ENCODE measurements at places on chromosomes 13 and 19.

- DNase-seq, result peak; percentile 58
Observed at GRCh38 chr13:24228852-24229458, 68.4 kb downstream of the SPATA13 start.

DNA sequence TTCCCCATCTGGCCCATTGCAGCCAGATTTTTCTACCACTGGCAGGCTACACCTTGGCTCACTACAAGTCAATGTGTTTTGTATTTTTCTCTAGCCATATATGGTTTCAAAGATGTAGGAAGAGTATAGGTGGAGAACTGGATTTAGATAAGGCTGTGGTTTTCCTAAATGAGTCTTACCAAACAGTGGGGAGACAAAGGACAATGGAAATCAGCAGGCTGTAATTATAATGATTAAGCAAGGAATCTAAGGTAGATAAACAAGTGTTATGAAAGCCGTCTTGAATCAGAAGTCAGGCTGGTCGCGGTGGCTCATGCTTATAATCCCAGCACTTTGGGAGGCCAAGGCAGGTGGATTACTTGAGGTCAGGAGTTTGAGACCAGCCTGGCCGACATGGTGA, 11.2 kb downstream of the IGFL1 start:
- DNase-seq, result no peak

GRCh38 chr13:110179116-110179856, 127.7 kb downstream of the COL4A1 start:
- DNase-seq, result no peak

DNA sequence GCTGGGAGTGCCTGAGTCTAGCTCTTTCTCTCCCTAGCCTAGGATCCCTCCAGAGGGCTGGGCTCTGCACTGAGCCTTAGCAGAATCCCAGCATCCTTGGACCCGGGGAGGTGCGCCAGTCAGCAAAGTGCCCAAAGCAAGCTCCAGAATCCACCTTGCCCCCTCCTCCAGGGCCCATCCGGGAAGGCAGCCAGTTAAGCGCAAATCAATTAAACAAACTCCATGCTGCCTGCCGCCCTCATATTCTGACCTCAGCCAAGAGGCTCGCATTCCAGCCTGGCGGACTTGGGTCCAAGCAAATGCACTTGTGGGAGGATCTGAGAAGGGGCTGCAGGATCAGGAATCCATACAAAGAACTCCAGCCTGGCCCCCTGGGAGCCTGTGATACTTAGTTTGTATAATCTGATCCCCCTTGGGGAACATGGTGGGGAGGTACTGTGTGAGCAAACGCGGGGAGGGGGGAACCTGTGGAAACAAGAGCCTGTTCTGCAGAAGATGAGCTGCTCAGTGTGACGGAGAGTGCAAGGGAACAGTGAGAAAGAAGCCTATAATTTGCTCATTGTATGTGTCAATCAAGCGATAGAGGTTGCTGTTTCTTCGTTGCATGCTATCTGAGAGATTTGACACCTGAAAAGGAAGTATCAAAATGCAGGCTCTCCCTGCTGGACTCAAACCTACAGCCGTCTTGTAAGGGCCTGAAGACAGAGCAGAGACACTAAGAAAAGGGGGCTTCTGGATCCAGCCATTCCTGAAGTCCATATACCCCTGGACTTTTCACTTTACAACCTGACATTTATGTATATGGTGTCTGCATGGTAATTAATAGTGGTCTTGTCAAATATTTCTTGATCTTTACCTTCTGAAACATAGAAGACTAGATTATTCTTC, 29.4 kb downstream of the ZNRF4 start:
- DNase-seq, result no peak

DNA sequence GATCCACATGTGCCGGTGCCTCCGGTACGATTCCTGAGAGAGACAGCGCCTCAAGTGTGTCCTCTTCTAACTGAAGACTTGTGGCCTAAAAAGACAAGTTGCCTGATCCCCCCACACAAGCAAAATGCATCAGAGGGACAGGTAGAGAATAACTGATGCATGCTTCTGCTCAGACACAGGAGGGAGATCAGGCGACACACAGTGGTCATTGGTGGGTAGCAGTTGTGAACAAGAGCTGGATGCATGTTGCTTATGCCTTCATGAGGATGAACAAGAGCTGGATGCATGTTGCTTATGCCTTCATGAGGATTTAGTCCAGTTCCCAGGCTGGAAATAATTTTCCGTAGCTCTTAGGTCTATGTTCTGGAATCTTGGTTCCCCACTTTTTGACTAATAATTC, 505.6 kb downstream of the MYO16 start:
- DNase-seq, result no peak

GRCh38 chr19:49624967-49625910, 14.7 kb downstream of the RRAS start:
- DNase-seq, result no peak

- no peak for DNase-seq
Observed at GRCh38 chr19:8935460-8935859, 74.7 kb downstream of the MUC16 start.

DNA sequence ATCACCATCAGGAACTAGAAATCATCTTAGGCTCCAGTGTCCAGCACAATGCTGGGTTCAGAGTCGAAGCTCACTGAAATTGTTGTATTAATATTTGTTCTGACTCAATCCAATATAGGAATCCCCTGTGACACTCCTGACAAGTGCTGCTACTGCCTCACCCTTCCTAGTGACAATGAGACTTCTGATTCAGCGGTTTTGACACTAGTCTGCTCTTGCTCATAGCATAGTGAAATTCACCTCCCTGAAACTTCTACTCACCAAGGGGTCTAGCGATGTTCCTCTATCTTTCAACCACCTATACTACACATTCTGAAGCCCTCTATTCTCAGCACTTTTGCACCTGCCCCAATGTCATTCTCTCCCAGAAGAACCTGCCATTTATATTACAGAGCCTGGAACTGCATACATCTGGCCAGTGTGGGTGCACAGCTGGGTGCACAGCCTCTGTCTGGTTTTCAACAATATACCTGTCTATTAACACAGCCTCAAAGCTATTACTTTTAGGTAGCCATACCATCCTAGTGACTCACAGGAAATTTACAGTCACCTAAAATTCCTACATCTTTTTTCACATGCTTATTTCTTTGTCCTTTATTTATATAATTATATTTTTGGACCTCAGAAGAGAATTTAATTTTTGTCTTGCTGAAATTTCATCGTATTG, 88.3 kb downstream of the DOCK9 start:
- DNase-seq, result no peak

GRCh38 chr13:26952551-26953143, 192.1 kb upstream of the GPR12 start:
- no peak for DNase-seq

DNA sequence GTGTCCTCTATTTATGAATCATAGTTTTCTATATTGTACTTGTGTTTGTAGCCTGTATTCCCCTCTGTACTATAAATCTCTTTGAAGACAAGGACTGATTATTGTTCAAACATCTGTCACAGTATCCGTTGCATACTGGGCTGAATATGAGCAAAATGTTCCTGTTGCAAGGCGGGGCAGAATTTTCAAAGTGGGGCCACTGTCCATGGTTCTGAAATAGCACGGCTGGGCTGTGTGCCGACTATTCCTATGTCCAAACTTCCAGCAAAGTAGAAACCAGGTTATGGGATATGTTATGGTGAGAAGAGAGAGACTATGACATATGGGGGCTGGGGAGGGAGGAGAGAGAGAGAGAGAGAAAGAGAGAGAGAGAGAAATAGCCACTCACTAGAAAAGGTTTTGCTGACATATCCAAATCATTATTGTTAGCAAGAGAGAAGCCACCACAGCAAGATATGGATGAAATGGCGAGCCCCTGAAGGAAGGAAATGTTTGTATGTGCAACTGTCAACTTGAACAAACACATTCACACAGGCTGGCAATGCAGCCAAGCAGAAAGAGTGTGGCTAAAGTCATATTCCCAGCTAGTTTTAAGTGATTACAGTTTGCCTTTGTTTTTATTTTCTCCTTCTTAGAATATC, 107.0 kb upstream of the GPR12 start:
- no peak for DNase-seq

DNA sequence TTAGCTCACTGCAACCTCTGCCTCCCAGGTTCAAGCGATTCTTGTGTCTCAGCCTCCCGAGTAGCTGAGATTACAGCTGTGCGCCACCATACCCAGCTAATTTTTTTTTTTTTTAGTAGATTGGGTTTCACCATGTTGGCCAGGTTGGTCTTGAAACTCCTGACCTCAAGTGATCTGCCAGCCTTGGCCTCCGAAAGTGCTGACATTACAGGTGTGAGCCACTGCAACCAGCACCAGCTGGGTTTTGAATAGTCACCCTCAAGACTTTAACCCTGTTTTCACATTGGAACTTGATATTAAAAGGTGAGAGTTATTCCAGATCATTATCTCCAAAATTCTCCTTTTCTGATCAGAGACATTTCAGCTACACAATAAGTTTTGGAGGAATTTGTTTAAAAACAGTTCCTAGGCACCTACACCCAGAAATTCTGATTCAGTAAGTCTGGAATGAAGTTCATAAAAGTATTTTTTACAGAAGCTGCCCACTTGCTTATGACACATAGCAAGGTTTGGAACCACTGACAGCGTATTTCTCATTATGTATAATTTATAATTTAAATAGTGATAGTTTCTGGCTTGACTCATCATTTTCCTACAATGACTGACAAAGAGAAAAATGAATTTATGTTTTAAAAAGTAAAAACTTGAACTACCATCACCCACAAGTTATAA, 417.3 kb downstream of the DIAPH3 start:
- no peak for DNase-seq

- no peak for DNase-seq
Observed at GRCh38 chr19:44869733-44870470, 21.2 kb upstream of the TOMM40 start.

DNA sequence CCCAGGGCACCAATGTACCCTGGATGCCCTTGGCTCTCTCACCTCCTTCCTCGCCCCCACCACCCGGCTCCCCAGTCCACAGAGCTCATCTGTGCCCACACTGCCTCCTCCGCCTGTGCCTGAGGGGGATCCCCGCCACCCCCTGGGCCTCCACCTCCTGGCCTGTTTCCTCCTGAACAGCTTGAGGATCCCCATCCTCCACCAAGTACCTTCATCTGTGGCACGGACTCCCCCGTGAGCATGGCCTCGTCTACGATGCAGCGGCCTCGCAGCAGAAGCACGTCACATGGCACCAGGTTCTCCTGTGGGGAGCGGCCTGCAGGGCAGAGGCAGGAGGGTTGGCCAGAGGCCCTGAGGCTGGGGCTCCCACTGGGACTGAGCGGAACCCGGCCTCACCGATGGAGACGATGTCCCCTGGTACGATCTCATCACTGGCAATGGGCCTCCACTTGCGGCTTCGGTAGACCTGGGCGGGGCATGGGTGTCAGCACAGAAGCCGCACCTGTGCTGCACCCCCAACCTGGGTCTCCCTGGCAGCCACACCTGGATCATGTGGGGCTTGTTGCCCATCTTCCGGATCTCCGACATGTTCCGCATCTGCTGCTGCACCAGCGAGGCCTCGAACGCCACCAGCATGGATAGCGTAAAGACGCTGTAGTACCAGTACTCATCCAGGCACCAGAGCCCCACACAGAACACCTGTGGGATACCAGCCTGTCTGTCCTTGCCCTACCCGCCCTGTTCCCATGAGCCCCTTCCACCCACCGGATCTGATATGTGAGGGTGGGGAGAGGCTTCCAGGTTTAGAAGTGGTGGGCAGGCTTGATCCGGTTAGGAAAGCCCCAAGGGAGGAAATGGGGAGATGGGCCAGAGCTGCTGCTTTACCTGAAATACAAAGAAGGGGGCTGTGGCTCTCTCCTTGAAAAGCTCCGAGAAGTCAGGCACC, 6.8 kb downstream of the ATP13A1 start:
- no peak for DNase-seq

DNA sequence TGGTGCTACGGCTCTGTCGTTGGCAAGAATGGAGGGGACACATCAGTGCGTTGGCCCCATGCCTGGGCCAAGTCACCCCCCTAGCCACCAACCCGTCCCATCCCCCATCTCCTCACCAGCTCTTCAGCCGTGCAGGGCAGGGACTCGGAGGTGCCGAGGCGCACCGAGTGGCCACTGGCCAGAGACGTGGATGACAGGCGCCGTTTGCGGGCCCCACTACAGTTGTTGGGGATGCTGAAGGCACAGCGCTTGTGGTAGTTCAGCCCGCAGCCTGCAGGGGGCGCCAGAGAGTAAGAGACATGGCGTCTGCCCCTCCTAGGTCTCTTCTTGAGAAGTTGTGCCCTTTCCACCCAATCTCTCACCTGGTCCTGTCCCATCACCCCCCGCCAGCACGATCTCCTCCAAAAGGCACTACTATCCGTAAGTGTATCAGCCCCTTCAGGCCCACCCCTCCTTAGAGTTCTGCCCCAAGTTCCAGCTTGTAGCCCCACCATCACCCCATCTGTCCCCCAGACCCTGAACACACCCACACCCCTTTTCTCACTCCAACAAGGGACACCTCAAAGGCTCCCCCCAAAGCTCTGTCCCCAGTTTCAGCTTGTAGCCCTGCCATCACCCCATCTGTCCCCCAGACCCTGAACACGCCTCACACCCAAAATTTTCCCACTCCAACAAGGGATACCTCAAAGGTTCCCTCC, 12.4 kb downstream of the PRKD2 start:
- DNase-seq, result peak; percentile 90

GRCh38 chr13:97425590-97425989, 8.4 kb upstream of the RAP2A start:
- no peak for DNase-seq

DNA sequence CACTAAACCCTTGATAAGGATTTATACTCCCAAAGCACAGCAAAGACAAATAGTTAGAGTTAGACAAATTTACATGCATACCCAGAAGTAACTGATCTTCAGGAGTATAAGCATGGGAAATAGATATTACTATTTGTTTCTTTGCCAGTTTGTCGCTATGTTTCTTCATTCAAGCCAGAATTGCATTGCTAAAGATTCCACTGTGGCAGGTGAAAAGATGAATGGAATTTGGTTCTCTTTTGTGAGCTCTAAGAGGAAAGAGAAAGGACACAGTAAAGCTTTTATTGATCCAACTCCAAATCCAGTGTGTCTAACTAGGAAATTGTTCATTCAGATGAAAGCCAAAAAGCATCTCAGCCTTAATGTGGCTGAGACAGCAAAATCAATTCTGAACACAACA, 292.3 kb upstream of the SPRY2 start:
- DNase-seq, result no peak

- no peak for DNase-seq
Observed at GRCh38 chr19:56917529-56917928, 77.0 kb upstream of the PEG3 start.

GRCh38 chr19:10808937-10809649, 26.9 kb downstream of the TMED1 start:
- peak; percentile 47 for DNase-seq

DNA sequence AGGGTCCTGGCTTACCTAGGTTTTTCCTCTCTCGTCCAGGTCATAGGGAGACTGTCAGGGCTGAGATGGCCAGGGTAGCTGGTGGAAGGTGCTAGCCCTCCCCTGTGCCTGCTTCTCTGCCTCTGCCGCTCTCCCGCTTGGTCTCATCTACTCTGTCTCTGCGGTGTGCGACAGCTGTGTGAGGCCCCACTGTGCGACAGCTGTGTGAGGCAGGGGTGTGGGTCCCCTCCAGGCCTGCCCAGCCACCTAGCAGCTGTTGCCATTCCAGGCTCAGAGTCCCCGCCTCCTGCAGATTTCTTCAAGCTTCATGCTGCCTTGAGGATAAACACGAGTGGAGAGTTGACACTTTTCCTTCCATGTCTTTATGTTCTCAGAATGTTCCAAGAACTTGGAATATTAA, 53.0 kb downstream of the ARHGEF7 start:
- no peak for DNase-seq

GRCh38 chr13:76884186-76884906, 1.9 kb downstream of the KCTD12 start:
- DNase-seq, result peak; percentile 15
